ENCODE measurements at places on chromosomes 11 and 22. TPM values are rescaled to one million over a fixed set of nuclear protein-coding genes. Genes with fewer than 3 reads are reported as not detected.

DNA sequence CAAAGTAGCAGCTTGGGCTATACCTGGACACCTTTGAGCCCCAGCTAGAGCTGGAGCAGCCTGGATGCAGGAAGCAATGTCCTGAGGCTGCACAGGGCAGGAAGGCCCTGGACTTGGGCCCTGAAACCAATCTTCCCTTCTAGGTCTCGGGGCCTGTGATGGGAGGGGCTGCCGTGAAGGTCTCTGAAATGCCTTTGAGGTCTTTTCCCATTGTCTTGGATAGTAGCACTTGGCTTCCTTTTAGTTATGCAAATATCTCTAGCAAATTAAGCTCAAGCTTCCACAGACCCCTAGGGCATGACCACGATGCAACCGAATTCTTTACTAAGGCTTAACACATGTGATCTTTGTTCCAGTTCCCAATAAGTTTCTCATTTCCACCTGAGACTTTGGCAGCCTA is 40.0 kb downstream of the LINC01488 start:
- no peak for DNase-seq

DNAJB7 gene
- total RNA-seq: not detected

BDNF gene
- total RNA-seq: 24.4 TPM

GRCh38 chr11:102564110-102564509 is 33.6 kb upstream of the MMP7 start:
- peak; percentile 78 for DNase-seq

DNA sequence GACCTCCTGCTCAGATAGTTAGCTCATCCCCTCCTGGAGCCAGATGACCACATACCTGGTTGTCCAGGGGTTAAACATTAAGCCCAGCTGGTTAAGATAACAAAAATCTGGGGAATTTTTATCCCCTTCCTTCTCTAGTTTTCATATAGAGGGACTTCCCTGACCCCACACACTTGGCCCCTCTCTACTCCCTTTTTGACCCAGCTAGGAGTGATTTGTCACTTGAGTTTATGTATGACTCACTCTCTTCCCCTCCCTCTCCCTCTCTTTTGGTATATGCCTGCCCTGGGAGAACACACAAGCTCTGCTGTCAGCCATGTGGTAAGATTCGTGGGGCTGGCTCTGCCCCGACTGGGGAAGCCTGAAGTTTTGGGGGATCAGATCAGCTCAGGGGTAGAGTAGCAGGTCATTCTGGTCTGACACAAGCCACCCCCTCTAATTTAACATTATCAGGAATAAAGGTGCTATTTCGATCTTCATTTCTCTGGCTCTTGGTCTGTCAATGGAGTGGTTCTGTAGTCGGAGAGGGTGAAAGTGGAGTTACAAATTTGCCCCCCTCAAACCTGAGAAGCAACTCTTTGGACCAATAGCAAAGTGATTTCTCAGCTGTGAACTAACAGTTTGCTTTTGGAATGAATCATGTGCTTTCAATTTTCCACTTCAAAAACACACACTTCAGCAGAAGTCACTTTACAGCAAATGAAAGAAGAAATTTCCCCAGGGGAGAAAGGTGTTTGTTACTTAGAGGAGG is 415.3 kb upstream of the CADM1 start:
- peak; percentile 81 for DNase-seq

OLFML1 gene
- not detected for total RNA-seq

- DNase-seq: no peak
Observed at GRCh38 chr22:41198027-41198580, 7.0 kb upstream of the L3MBTL2 start.

DNA sequence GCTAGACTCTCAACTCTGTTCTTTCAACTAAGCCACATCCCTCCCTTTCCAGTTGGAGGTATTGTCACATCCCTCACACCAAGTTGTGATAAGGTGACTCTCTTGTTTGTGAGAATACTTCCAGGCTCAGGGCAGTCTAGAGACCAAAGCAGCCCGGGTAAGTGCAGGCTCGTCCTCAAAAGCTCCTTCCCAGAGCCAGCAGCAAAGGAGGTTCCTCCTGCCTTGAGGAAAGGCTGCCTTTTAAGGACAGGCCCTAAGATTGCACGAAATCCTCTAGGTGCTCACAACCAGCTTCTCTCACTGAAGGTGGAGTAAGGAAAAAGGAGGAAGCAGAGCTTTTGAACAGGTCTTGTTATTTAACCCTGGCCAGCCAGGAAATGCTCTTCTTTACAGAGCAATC is 53.4 kb downstream of the SMCO4 start:
- no peak for DNase-seq

MOGAT2 gene
- total RNA-seq: not detected

LIMK2 gene
- total RNA-seq: 128 TPM

DNA sequence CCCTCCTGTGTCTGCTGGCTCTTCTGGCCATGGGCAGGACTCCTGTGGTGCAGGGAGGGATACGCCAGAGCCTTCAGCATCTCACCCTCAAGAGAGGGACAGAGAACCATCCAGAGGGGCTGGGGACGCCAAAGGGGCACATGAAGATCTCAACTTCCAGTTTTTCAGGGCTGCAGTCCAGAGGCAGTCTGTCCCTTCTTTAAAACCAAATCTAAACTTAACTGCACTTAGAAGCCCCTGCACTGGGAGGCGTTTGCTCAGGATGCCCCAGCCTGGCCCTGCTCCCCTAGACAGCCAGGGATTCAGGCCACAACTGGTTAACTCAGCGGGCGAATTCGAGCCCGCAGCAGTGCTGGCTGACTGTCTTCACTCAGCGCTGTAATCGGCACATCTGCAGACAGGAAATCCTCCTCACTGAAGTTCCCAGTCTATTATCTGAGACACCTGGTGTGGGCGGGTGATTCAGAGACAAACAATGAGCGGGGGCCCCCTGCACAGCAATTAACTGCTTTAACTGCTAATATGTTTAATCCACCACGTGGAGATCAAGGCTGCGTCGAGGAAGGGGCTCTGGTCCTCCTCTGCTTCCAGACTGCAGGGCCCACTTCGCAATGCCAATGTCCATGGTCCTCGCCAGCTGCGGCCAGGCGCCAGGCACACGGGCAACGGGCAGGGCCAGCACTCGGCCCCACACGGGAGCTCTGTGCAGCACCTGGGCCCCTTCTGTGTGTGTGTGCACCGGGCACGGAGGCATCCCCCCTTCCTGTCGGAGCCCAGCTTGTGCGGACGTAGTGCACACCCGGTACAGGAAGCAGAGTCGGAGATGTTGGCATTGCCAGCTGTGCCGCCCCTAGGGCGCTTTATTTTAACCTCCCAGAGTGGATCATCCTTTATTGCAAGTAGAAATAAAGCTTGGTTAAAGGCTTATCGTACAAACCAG is 36.9 kb upstream of the GNB1L start:
- DNase-seq: peak; percentile 87

DNA sequence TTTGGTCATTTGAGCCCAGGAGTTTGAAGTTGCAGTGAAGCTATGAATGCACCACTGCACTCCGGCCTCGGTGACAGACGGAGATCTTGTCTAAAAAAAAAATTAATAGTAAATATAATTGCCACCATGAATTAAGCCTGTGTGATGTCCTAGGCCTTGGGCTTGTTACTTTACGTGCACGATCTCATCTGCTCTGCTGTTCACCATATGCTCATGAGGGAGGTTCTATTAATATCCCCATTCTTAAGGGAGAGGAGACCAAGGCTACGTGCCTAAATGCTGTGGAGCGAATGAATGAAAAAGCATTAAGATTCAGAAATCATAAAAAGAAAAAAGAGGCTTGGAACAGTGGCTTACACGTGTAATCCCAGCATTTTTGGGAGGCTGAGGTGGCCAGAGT is 2.6 kb upstream of the ATG2A start:
- no peak for DNase-seq

GRCh38 chr11:7826324-7826723 is 29.6 kb upstream of the OR5P2 start:
- no peak for DNase-seq

MYO7A gene
- not detected for total RNA-seq

DNA sequence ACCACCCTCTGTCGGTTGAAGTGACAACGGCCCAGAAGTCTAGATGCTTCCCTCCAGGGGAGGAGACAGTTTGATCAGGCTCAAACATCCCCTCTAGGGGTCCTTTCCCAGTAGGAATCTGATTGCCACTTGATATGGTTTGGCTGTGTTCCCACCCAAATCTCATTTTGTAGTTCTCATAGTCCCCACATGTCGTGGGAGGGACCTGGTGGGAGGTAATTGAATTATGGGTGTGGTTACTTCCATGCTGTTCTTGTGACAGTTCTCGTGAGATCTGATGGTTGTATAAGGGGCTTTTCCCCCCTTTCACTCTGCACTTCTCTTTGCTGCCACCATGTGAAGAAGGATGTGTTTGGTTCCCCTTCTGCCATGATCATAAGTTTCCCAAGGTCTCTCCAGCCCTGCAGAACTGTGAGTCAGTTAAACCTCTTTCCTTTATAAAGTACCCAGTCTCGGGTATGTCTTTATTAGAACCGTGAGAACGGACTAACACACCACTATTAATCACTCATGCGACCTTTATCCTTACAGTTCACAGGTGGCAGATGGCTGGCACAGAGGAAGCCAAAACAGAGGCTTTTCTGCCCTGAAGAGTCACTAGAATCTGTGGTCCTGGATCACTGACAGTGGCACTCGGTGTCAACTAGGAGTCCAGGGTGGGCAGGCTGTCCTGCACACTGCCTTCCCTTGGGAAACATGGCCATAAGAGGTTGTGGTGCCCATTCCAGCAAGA is 21.6 kb downstream of the ASPHD2 start:
- DNase-seq: no peak

- DNase-seq: no peak
Observed at GRCh38 chr11:110773442-110773841, 61.2 kb upstream of the ARHGAP20 start.

IL17REL gene
- not detected for total RNA-seq

DNA sequence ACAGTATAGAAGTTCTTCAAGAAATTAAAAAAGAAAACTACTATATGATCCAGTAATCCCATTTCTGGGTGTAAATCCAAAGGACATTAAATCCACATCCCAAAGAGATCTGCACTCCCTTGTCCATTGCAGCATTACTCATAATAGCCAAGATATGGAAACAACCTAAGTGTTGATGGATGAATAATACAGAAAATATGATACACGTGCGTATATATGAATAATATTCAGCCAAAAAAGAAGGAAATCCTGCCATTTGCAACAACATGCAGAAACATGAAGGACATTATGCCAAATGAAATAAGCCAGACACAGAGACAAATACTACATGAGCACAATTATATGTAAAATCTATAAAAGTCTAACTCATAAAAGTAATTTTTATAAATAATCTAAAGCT is 306.3 kb upstream of the ANO3 start:
- no peak for DNase-seq

CYB5R2 gene
- 11.9 TPM for total RNA-seq

MRGPRX3 gene
- not detected for total RNA-seq

GRCh38 chr11:118896472-118896913 is 12.8 kb downstream of the CXCR5 start:
- DNase-seq: no peak

GRCh38 chr22:38412435-38413084 is 42.4 kb downstream of the KCNJ4 start:
- DNase-seq: no peak

DNA sequence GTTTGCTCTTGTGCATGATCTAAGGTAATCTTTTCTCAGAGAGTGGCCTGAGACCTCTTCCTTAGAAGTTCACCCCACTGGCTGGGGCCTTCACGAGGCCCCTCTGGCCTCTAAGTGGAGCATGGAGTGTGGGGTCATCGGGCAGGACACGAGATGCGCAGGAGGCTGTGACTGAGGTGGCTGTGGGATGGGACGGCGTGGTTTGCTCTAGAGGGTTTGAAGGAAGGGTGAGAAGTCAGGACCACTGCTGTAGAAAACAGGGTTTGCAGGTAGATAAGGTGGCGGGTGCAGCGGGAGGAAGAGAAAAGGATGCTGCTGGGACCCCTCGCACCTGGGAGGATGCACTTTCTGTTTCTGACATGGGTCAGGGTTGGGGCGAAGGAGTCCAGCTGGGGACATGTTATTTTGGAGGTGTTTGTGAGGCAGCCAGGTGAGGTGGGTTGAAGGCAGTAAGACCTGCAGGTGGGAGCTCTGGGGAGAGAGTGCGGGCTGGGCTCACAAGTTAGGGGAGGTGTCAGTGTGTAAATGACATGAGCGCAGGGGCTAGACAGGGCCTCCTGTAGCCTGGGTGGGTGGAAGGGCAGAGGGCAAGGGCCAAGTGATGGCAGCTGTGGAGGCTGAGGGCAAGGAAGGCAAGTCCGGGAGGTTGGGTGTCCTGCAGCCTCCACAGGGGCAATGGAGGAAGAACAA is 62.5 kb downstream of the KCNQ1 start:
- no peak for DNase-seq

DNA sequence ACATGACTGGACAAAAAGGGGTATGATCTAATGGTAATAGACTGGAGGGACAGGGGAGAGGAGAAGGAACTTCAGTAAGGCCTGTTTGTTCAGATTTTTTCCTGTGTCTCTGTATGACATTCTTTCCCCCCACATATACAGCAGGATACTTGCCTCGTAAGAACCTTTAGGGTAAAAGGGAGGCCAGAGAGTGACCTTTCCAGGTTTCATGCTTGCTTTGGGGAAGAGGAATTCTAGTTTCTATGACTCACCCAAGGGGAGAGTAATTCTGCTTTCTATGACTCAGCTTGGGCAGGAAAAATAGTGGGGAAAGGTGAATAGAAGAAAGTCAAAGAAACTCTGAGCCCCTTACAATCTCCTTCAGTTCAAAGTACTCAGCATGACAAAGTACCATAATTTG is 457.0 kb downstream of the DLG2 start:
- peak; percentile 67 for DNase-seq

GRCh38 chr11:117884994-117885393 is 8.5 kb upstream of the FXYD6 start:
- DNase-seq: peak; percentile 19

- no peak for DNase-seq
Observed at GRCh38 chr22:49521787-49522224, 305.9 kb downstream of the BRD1 start.

- peak; percentile 94 for DNase-seq
Observed at GRCh38 chr11:27861706-27862430, 161.6 kb upstream of the BDNF start.

- no peak for DNase-seq
Observed at GRCh38 chr22:21098099-21098671, 52.4 kb downstream of the LRRC74B start.

DNA sequence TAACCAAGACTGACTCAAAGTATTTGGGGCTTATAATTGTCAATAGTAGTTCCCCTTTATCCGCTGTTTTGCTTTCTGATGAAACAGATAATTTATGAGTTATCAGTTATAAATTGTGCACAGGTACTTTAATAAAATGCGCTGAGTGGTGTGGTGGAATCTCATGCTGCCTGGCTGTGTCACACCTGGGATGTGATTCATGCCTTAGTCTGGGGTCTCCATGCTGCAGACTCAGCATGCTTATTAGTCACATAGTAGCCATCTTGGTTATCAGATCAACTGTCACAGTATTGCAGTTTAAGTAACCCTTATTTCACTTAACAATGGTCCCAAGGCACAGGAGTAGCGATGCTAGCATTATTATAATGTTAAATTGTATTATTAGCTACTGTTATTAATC is 995.2 kb downstream of the NTM start:
- no peak for DNase-seq

DNA sequence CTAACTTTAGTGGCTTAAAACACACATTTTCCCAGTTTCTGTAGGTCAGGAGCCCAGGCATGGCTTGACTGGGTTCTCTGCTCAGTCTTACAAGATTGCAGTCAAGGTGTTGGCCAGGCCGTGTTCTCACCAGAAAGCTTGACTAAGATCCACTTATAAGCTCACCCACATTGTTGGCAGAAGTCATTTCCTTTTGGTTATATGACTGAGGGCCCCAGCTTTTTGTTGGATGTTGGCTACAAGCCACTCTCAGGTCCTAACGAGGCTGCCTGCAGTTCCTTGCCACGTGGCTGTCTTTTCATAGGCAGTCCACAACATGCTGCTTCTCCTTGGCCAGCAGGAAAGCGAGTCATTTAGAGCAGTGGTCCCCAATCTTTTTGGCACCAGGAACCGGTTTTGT is 79.3 kb upstream of the CRTAM start:
- DNase-seq: peak; percentile 79
